ENCODE measurements at places on chromosomes 2 and 18.

GRCh38 chr18:38796762-38797161 is 1231.2 kb upstream of the CELF4 start:
- DNase-seq: no peak

- DNase-seq: no peak
Observed at GRCh38 chr18:23718731-23719130, 29.5 kb downstream of the LAMA3 start.

DNA sequence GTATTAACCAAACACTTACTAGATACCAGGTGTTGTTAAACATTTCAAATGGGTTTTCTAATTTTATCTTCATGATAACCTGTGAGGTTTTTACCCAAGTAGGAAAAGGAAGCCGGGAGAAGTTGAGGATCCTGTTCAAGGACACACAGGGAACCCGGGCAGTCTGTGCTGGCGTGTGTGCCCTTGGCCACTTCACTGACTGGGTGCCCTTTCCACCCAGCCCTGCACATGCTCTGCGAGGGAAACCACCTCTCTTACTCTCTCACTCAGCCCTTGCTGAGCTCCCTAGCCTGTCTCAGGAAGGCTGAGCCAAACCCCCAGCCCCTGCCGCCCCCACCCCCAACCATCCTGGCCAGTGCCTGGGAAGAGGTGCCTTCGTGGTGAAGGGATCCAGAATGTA is 51.8 kb downstream of the TEX44 start:
- DNase-seq: no peak

DNA sequence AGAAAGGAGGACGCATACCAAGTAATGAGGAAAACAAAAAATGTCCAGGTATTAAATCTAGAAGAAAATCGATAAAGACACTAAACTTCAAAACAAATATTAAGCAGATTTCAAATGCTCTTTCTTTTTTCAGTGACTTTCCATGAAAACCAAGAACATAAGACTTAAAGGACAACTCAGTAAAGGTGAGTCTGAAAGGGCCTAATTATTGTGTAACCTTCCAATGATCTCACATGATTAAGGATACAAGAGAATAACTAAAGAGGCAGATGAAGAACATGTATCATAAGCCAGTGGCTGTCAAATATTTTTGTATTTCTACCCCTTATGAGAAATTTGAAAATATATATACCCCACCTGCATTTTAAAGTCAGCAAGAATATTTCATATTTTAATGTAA is 30.7 kb downstream of the MBD2 start:
- no peak for DNase-seq

- DNase-seq: peak; percentile 93
Observed at GRCh38 chr2:47654790-47655562, 128.0 kb upstream of the MSH6 start.

- DNase-seq: no peak
Observed at GRCh38 chr2:201233812-201234662, 26.3 kb upstream of the CASP8 start.

DNA sequence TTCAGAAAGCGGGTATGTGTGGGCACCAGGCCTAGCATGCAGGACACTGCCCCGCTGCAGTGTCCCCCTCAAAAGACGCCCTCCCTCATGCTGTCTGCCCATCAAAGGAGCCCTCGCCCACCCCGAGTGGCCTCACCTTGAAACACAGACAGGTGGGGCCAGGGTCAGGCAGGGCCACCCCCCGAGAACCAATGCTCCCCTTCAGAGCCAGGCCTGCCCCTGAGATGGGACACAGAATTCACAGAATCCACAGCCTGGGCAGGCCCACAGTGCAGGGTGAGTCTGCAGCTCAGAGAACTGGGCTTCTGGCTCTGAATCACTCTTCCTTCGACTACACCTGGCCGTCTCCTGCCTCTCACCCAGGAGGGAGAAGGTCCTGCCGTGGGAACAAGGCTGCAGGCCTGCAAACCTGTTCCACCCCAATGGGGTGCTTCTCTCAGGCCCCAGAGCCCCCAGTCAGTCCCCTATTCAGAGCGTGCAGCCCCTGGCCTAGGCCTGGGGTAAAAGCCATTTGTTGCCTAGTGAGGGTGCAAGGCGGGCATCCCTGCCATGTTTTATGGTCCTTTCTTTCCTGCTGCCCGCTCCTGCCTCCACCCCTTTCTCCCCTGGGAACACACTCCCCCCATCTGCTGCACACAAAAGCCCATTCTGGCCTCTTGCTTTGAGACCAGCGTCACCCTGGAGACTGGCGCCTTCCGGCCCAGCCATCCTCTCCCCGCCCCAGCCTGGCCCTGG is 11.3 kb upstream of the ARHGEF4 start:
- peak; percentile 60 for DNase-seq

GRCh38 chr2:127044977-127045661 is 61.8 kb downstream of the BIN1 start:
- peak; percentile 37 for DNase-seq
